ENCODE measurements at places on chromosomes 2 and 18. TPM values are rescaled to one million over a fixed set of nuclear protein-coding genes. Genes with fewer than 3 reads are reported as not detected.

DNA sequence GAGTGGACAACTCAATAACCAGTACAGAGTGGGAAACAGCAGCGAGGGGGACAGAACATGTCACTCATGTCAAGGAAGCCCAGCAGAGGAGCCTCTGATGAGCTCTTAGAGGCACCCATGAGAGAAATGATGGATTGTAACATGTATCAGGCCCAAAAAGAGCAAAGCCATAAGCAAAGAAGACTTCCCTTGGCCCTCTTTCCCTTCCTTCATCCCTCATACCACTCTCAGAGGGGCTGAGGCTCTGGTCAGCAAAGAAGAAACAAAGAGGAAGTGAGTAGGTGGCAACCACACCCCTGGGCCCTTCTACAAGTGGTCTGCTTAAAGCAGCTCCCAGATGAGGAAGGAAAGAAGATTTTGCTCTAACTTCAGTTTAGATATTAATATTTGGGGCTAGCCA lies 112.8 kb downstream of the CDC42EP3 start:
- no peaks in the 10 kb centered on the region for H3K27me3 ChIP-seq
- no peak overlapping the region for H3K4me3 ChIP-seq
- H3K36me3 ChIP-seq, result no peaks in the 10 kb centered on the region
- DNase-seq, result no peak

DNA sequence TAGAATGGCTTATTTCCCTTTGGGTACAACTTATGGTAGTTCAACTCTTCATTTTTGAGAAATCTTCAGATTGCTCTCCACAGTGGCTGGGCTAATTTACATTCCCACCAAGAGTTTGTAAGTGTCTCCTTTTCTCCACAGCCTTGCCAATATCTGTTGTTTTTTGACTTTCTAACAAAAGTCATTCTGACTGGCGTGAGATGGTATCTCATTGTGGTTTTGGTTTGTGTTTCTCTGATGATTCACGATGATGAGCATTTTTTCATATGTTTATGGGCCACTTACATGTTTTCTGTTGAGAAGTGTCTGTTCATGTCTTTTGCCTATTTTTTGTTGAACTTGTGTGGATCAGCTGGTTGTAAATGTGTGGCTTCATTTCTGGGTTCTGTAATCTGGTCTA lies 871.0 kb downstream of the EPHA4 start:
- peaks cover 5% of the 10 kb centered on the region for H3K36me3 ChIP-seq
- no peak overlapping the region for H3K27ac ChIP-seq
- H3K4me1 ChIP-seq, result no peaks in the 10 kb centered on the region
- no peak for DNase-seq

DNA sequence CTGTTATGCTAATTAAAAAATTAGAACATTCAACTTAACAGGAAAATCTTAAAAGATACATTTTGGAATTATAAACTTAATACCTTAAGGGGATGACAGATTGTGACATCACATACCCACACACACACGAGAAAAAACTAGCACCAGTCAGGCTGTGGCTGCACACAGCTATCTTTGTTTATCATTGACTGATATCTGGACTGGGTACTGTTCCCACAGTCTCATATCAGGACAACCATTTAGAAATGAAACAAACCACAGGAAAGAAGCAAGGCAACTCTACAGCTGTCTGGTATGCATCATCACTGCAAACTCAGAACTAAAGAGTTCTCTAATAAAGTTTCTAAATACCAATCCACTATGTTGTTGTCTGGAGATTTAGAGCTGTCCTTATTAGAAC lies 210.9 kb upstream of the SMAD7 start:
- H3K4me3 ChIP-seq, result no peak overlapping the region
- no peaks in the 10 kb centered on the region for H3K4me1 ChIP-seq
- no peaks in the 10 kb centered on the region for H3K27me3 ChIP-seq
- no peak for DNase-seq

The C2orf92 gene
- 5.3 TPM for total RNA-seq

DNA sequence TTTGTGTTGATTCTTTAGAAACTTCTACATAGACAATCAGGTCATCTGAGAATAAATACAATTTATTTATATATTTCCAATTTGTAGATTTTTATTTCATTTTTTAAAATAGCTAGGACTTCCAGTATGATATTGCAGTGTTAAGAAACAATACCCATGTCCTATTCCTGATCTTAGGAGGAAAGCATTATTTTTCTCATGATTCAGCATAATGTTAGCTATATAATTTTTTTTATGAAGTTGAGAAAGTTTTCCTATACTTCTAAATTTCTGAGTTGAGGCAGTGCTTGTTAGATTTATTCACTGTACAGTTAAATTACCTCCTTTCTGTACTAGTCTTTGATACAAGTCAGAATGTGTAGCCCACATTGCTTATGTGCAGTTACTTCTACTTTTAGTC lies 595.7 kb upstream of the HS6ST1 start:
- H3K27ac ChIP-seq, result no peak overlapping the region
- no peaks in the 10 kb centered on the region for H3K27me3 ChIP-seq
- no peak overlapping the region for H3K4me3 ChIP-seq
- no peaks in the 10 kb centered on the region for H3K36me3 ChIP-seq

The IL36A gene
- total RNA-seq, result not detected

The RALB gene
- total RNA-seq, result 46.5 TPM

The WBP1 gene
- 46.5 TPM for total RNA-seq

DNA sequence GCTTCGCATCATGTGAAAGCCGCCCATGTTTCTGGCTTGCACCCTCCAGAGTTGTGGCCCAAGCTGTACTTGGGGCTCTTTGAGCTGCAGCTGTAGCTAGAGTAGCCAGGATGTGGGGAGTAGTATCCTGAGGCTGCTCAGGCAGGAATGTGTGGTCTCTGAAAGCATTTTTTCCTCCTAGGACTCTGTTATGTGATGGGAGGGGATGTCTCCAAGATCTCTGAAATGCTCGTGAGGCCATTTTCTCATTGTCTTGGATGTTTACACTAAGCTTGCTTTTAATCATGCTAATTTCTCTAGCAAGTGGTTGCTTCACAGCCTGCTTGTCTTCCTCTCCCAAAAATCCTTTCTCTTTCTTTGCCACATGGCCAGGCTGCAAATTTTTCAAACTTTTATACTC lies 687.6 kb downstream of the DCDC2C start:
- H3K27me3 ChIP-seq, result no peaks in the 10 kb centered on the region
- no peak overlapping the region for H3K4me3 ChIP-seq
- no peak overlapping the region for H3K27ac ChIP-seq
- H3K36me3 ChIP-seq, result no peaks in the 10 kb centered on the region

The ACMSD gene
- total RNA-seq, result not detected

DNA sequence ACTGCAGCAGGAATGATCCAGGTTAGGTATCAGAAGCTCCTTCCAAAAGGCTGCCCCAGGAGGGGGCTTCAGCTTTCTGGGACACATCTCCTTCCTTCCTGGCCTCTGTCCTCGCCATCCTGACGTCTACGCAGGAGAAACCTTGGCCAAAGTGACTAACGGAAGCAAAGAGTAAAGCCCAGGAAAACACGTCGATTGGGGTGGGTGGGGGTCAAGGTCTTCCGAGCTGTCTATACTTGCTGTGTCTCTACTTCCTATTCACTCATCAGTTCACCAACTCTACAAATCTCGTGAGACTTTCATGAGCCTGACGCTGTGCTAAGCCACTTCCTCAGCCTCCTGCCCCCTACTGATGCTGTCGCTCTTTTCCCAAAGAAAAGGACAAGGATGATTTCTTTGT lies 212.6 kb downstream of the TNS1 start:
- no peaks in the 10 kb centered on the region for H3K36me3 ChIP-seq
- no peak overlapping the region for H3K4me3 ChIP-seq
- peaks cover 9% of the 10 kb centered on the region for H3K4me1 ChIP-seq

GRCh38 chr2:201532686-201533304 lies 81.3 kb downstream of the STRADB start:
- no peaks in the 10 kb centered on the region for H3K27me3 ChIP-seq
- no peak overlapping the region for H3K4me3 ChIP-seq
- H3K27ac ChIP-seq, result no peak overlapping the region

The KLHL14 gene
- total RNA-seq, result not detected

The MXD1 gene
- 71.8 TPM for total RNA-seq

DNA sequence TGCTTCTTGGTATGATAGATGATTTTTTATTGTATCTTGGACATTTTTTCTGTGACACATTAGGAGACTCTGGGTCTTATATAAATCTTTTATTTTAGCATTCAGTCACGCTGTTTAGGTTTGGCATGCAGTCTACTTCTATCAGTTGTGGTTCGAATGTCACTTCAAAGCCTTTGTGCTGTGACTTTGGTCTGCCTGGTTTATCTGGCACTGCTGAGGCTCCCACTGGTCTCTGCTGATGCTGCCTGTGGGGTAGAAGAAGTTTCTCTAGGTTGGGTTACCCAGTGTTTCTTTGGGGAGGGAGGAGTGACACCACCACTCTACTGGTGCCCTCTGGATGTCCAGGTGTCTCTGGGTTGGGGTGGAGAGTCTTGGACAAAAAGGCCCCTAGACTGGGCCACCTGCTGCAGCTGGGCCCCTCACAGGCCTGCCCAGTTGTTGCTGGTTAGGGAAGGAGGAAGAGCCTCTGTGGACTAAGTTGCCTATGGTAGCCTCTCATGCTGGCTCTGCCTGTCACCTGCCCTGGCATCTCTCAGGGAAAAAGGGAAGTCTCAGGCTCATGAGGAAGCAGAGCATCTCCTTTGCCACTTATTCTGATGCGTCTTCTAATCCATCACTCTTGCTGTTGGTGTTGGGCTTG lies 115.4 kb upstream of the HS6ST1 start:
- no peak overlapping the region for H3K27ac ChIP-seq
- no peak for DNase-seq
- peaks cover 10% of the 10 kb centered on the region for H3K27me3 ChIP-seq
- no peak overlapping the region for H3K4me3 ChIP-seq
- no peaks in the 10 kb centered on the region for H3K36me3 ChIP-seq

DNA sequence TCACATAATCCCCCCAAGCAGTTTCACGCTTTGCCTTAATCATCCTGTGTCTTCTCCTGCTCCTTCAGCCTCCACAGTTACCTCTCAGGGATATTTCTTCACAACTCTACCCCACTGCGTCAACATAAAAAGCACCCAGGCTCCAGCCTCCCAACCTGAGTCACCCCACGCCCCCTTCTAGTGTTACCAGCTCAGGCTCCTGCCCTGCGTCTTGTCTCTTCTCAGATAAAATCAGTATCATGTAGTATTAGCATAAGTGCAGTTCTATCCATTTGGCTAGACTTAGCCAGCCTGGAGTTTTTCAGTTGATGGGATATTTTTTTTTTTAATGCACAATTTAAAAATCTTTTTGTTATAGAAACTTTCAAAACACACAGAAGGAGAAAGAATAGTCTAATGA lies 9.6 kb upstream of the PELI1 start:
- H3K27ac ChIP-seq, result no peak overlapping the region
- H3K36me3 ChIP-seq, result no peaks in the 10 kb centered on the region
- DNase-seq, result no peak
- no peaks in the 10 kb centered on the region for H3K27me3 ChIP-seq
- H3K4me1 ChIP-seq, result peaks cover 15% of the 10 kb centered on the region
- no peak overlapping the region for H3K4me3 ChIP-seq

DNA sequence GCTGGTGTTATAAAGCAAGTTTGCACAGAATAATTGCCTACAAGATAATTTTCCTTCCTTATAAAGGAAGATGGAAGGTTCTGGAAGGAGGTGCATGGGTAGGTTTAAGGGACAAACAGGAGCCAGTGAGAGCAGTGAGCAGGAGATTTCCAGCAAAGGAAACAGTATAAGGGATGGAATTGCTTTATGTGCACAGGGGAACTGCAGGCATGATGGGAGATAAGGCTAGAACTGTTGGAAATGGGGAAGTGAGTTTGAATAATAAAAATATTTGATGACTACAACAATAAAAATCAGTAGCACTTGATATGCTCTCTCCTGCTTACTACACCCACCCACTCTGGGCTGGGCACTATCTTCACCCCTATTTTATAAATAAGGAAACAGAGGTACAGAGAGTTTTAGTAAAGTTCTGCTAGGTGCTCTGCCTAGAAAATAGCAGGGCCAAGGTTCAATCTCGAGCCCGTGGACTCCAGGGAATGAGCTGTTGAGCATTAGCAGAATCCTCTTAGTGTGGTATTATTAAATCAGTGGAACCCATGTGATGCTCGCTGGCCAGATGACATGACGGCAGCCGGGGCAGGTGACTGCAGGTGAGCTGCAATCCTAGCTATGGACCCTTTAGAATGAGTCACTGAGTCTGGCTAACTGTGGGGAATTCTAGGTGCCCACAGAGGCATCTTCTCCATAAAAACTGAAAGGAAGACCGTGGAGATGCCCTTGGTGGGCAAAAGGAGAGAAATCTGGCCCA lies 302.5 kb downstream of the PIEZO2 start:
- H3K27me3 ChIP-seq, result no peaks in the 10 kb centered on the region
- no peaks in the 10 kb centered on the region for H3K4me1 ChIP-seq
- H3K36me3 ChIP-seq, result no peaks in the 10 kb centered on the region
- no peak for DNase-seq

The GAREM2 gene
- total RNA-seq, result 0.23 TPM

- H3K4me1 ChIP-seq, result peaks cover 15% of the 10 kb centered on the region
- H3K36me3 ChIP-seq, result peaks cover 5% of the 10 kb centered on the region
- H3K27me3 ChIP-seq, result no peaks in the 10 kb centered on the region
- no peak overlapping the region for H3K27ac ChIP-seq
- no peak for DNase-seq
- no peak overlapping the region for H3K4me3 ChIP-seq
These were observed 23.7 kb upstream of the COL5A2 start for GRCh38 chr2:189203177-189203799.

- H3K4me3 ChIP-seq, result no peak overlapping the region
- no peaks in the 10 kb centered on the region for H3K36me3 ChIP-seq
- H3K27me3 ChIP-seq, result peaks cover 14% of the 10 kb centered on the region
- no peak overlapping the region for H3K27ac ChIP-seq
- H3K4me1 ChIP-seq, result no peaks in the 10 kb centered on the region
- no peak for DNase-seq
These were observed 201.0 kb downstream of the RIT2 start for GRCh38 chr18:42914476-42914875.

DNA sequence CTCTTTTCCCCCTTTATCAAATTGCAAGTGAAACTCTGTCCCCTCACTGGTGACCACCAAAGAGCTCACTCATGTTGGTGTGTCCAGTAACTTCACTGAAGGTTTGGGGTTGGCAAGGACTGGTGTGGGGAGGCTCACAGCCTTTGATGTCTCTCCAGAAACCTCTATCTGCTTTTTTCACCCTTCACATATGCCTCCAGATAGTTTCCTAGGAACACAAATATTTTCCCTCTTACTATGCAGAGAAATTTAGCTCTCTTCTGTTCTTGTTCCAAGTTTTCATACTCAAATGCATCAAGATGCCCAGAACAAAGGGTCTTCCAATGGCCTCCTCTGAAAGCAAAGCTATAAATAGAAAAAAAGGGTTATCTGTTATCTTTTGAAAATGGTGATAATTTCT lies 20.7 kb downstream of the DTNA start:
- H3K4me3 ChIP-seq, result no peak overlapping the region
- H3K27me3 ChIP-seq, result no peaks in the 10 kb centered on the region
- no peak for DNase-seq
- H3K4me1 ChIP-seq, result peaks cover 7% of the 10 kb centered on the region
- no peak overlapping the region for H3K27ac ChIP-seq
- no peaks in the 10 kb centered on the region for H3K36me3 ChIP-seq

The CRYGD gene
- not detected for total RNA-seq

The SPR gene
- total RNA-seq, result 18.1 TPM

- no peaks in the 10 kb centered on the region for H3K27me3 ChIP-seq
- H3K4me3 ChIP-seq, result no peak overlapping the region
- H3K27ac ChIP-seq, result no peak overlapping the region
- no peaks in the 10 kb centered on the region for H3K36me3 ChIP-seq
- H3K4me1 ChIP-seq, result peaks cover 15% of the 10 kb centered on the region
These were observed 115.1 kb upstream of the COPS8 start for GRCh38 chr2:236970656-236971010.

The BMP10 gene
- total RNA-seq, result not detected

The TMEM247 gene
- total RNA-seq, result not detected

The ABCG5 gene
- total RNA-seq, result not detected

Data from MCF 10A (cell line).